A549 treated with Hydrocortisone at 1 μM for 4 hours (cell line): ENCODE measurements at places on chromosomes 11 and 22. TPM values are rescaled to one million over a fixed set of nuclear protein-coding genes. Genes with fewer than 3 reads are reported as not detected.

The ALKBH8 gene
- total RNA-seq = 5.4 to 10.1 TPM (median 6.5 TPM) in 5 replicates

The CXCR5 gene
- total RNA-seq = 0.05 to 0.24 TPM (median 0.17 TPM) in 5 replicates

The FJX1 gene
- 28.2 to 41.0 TPM (median 39.8 TPM) in 5 replicates for total RNA-seq

The OR1S1 gene
- not detected in 5 replicates for total RNA-seq

The VSIG2 gene
- not detected in 5 replicates for total RNA-seq
